ENCODE measurements at places on chromosomes 2 and 18. TPM values are rescaled to one million over a fixed set of nuclear protein-coding genes. Genes with fewer than 3 reads are reported as not detected.

The COL4A3 gene
- not detected for total RNA-seq

The SETBP1 gene
- total RNA-seq, result 12.4 TPM

The GATA6 gene
- total RNA-seq, result 10.9 TPM

The KIF1A gene
- 20.3 TPM for total RNA-seq

The ALPI gene
- not detected for total RNA-seq

The GULP1 gene
- 39.4 TPM for total RNA-seq

The DCDC2C gene
- total RNA-seq, result not detected

The ERICH2 gene
- 1.9 TPM for total RNA-seq

The CNGA3 gene
- not detected for total RNA-seq

The FTCDNL1 gene
- total RNA-seq, result 0.45 TPM

The PJVK gene
- 2.4 TPM for total RNA-seq

The GRHL1 gene
- 2.5 TPM for total RNA-seq

The ZAP70 gene
- total RNA-seq, result 0.73 TPM

The FAM237A gene
- total RNA-seq, result not detected

The CAPN13 gene
- not detected for total RNA-seq

The MEP1B gene
- total RNA-seq, result not detected
